Activated CD8-positive, alpha-beta memory T cell treated with anti-CD3 and anti-CD28 coated beads, Interleukin-2, amount 10 ng/mL, durations not matched to agents 7 days and 5 days (primary cell): ENCODE measurements at places on chromosomes 2 and 18. TPM values are rescaled to one million over a fixed set of nuclear protein-coding genes. Genes with fewer than 3 reads are reported as not detected.

The KCNK3 gene
- total RNA-seq = not detected

The CLHC1 gene
- 15.1 TPM for total RNA-seq

The OTX1 gene
- 0.26 TPM for total RNA-seq

The REL gene
- total RNA-seq = 31.9 TPM

The DUSP19 gene
- 2.1 TPM for total RNA-seq

The MYO7B gene
- 0.26 TPM for total RNA-seq
